ENCODE measurements at places on chromosomes 16 and 17.

GRCh38 chr16:8847623-8848022 lies 21.2 kb downstream of the CARHSP1 start:
- DNase-seq: no peak

GRCh38 chr17:16512011-16512410 lies 20.0 kb upstream of the LRRC75A start:
- no peak for DNase-seq

GRCh38 chr16:65196420-65197075 lies 74.7 kb upstream of the CDH11 start:
- no peak for DNase-seq

- DNase-seq: no peak
These were observed 10.4 kb upstream of the CHMP6 start for GRCh38 chr17:80981062-80981902.

GRCh38 chr17:29176558-29177351 lies 3.4 kb downstream of the MYO18A start:
- DNase-seq: no peak

- no peak for DNase-seq
These were observed 138.6 kb upstream of the WSCD1 start for GRCh38 chr17:5931616-5932015.

GRCh38 chr17:73196500-73196899 lies 3.6 kb downstream of the COG1 start:
- no peak for DNase-seq

DNA sequence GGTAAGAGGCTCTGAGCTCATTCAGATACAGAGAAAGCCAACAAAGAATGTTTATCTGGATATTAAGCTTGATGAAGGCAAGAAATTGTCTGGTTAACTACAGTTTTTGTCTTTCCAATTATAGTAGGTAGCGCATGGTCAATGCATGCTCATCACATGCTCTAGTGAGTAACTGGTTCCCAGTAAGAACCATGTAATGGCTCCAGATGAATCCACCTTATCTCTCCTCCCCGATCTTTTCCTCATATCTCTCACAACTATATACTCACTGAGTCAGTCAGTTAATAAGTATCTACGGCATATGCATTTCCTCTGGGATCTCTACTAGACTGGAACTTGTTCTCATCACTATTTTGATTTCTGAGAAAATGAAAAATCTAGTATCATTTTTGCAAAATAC lies 340.7 kb upstream of the DYNLRB2 start:
- DNase-seq: no peak

- DNase-seq: no peak
These were observed 10.9 kb upstream of the FOXJ1 start for GRCh38 chr17:76151896-76152454.

- no peak for DNase-seq
These were observed 43.1 kb downstream of the DUSP14 start for GRCh38 chr17:37532756-37533155.

DNA sequence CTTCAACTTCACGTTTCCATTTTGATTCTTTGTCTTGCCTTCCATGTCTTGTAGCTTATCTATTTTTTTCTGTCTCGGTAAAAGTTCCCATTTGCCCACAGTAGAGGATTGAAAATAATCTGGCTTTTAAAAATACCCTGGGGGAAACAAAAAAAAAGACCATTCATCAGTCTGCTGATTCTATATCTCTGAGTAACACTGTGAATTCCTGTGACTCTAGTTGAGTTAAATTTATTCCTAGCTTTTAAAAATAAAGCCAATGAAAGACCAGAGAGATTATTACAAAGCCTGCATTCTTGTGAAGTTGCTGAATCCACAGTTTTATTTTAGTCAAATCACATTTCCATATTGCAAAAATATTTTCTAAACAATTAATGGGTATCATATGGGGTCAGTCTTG lies 532.3 kb downstream of the CDH13 start:
- DNase-seq: no peak

DNA sequence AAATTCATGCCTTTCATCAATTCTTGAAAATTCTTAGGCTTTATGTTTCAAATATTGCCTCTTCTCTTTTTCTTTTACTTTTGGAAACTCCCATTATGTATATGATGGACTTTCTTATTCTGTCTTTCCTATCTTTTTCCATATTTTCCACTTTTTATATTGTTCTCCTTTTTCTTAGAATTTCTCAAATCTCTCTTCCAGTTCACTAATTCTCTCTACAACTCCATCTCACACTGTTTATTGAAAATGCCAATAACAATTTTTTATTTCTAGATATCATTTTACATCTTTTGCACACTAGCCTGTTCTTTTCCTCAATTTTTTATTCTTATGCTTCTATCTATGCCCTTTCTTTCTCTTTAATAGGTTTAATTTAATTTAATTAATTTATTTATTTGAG lies 43.8 kb upstream of the EFCAB3 start:
- no peak for DNase-seq

DNA sequence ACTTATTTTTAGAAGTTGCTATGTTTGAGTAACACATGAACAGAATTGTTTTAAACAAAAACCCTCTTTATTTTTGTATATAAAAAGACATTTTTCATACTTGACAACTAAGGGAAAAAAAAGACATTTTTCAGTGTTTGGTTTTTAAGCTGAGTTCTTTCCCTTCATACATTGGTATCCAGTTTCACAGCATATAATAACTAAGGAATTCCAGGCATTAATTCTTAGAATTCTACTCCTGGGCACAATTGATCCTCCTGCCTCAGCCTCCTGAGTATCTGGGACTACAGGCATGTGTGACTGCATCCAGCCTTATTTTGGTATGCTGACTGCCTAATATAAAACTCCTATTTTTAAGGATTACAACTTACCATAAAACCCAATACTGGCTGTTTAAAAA lies 8.4 kb downstream of the FBXO47 start:
- no peak for DNase-seq

GRCh38 chr17:2892305-2892971 lies 96.2 kb downstream of the RAP1GAP2 start:
- DNase-seq: no peak

- DNase-seq: no peak
These were observed 14.2 kb upstream of the HEXD start for GRCh38 chr17:82403662-82404660.

- no peak for DNase-seq
These were observed 131.5 kb upstream of the RCVRN start for GRCh38 chr17:10036511-10037061.
